ENCODE measurements at places on chromosomes 13 and 19. TPM values are rescaled to one million over a fixed set of nuclear protein-coding genes. Genes with fewer than 3 reads are reported as not detected.

Gene GPR12
- 0.16 TPM for total RNA-seq

Gene TRPC4
- 0.17 TPM for total RNA-seq

Gene PLPP2
- 1.0 TPM for total RNA-seq

Gene SYCN
- not detected for total RNA-seq

Gene PSMD8
- 242 TPM for total RNA-seq

Gene ADM5
- 1.0 TPM for total RNA-seq
